Memory B cell (primary cell): ENCODE measurements at places on chromosomes 6 and 20.

- peak; percentile 58 for DNase-seq
Measured at GRCh38 chr6:132300323-132300949, 100.8 kb downstream of the MOXD1 start.

DNA sequence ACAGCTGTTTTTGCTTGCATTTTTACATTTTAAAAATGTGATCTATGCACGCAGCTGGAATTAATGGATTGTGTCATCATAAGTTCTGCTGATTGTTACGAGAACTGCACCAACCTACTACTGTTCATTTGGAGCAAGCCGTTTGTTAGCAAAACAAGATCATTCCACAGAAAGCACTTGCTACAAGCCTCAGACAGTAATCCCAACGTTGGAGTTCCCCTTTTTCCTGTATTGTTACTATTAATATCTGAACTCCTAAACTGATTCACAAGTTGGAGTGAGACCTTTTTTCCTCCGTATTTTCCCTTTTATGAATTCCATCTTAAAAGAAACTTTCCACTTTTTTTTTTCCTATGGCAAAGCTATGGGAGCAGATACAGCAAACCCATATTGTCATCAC is 3.5 kb downstream of the TENT5A start:
- no peak for DNase-seq

DNA sequence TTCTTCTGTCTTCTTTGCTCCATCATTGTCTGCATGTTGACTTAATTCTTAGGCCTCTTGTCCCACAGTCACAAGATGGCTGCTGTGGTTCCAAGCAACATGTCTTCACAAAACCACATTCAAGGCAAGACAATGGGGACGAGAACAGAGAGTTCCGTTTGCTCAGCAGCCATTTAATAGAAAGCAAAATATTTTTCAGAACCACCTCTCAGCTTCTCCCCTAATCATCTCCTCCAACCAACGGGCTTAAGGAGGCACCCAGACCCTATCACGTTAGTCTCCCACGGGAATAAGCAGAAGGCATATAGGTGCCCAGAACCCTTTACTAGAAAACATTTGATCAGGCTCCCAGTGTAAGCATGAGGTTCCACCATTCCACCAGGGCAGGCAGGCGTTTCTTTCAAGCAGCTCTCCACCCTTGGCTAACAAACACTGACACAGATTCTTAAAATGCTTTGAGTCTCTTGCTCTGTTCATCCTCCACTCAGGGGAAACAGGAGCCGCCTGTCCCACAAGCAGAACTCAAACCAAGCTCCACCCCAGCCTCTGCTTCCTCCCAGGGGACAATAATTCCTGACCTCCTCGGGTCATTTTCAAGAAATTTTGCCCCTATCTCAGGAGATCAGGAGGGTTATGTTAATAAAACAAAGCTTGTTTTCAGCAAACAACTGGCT is 19.0 kb downstream of the BMP7 start:
- no peak for DNase-seq

DNA sequence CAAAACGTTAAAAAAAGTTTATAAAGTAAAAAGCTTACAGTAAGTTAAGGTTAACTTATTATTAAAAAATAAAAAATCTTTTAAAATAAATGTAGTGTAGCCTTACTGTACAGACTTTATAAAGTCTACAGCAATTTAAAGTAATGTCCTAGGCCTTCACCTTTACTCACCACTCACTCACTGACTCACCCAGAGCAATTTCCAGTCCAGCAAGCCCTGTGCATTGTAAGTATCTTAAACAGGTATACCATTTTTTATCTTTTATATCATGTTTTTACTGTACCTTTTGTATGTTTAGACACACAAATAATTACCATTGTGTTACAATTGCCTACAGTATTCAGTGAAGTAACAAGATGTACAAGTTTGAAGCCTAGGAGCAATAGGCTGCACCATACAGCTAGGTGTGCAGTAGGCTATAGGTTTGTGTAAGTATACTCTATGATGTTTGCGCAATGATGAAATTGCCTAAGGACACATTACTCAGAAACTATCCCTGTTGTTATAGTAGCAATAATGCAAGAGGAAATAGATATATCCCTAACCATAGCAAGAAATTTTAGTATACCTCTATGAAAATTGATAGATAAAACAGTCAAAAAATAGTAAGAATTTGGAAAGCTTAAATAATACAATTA is 39.5 kb downstream of the FBXO5 start:
- DNase-seq: no peak

- no peak for DNase-seq
Measured at GRCh38 chr20:38168791-38169589, 3.9 kb upstream of the TGM2 start.

- no peak for DNase-seq
Measured at GRCh38 chr6:17197607-17198006, 83.6 kb upstream of the RBM24 start.

DNA sequence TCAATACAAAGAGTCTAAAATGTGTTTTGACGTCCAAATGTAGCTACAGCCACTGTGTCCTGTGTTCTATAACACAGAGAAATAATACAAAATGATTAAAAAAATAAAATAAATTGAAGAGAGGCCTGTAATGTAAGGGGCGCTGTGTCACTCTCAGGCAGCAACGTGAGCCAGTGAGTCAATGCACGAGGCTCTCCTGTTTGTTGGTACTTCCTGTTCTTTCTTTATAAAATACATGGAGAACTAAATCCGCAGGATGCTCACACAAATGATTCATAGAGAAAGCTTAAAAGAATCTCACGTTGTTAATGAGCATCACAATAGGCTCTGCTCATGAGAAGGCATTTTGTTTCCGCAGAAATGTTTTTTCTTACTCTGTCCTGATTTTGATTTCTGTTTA is 635.0 kb upstream of the AGPAT4 start:
- DNase-seq: no peak

DNA sequence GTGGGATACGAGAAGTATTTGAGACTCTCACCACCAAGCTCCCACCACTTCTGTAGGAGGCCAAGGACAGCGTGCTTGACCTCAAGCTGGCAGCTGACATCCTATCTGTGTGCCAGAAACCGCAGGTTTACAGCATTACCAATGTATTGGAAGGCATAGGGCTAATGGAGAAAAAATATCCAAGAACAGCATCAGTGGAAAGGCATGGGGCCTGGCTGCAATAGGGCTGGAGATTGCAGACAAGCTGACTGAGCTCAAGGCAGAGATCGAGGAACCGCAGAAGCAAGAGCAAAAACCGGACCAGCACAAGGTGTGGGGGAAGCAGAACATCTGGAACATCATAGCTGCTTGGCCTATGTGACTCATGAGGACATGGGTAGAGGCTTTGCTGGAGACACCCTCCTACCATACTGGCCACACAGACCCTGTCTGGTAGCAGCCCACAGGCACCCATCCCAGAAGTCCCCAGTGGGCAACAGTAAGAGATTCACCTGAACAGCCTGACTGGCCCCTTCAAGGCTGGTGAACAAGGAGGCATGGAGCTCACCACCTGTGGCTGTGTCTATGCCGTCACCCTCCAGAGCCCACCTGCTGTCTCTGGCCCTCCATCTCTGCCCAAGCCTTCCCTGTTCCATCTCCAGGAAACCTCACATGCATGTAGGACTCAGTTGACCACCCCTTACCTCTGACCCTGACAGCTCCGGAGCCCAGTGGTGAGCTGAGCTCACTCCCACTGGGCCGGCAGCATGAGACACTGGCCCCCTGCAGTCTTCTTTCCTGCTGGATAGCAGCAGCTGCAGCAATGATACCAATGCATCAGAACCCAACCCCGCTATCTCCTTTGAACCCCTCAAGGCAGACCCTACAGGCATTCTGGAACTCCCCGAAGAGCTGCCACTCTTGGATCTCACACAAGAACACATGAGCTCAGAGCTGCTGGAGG is 171.1 kb downstream of the KIF6 start:
- DNase-seq: no peak

DNA sequence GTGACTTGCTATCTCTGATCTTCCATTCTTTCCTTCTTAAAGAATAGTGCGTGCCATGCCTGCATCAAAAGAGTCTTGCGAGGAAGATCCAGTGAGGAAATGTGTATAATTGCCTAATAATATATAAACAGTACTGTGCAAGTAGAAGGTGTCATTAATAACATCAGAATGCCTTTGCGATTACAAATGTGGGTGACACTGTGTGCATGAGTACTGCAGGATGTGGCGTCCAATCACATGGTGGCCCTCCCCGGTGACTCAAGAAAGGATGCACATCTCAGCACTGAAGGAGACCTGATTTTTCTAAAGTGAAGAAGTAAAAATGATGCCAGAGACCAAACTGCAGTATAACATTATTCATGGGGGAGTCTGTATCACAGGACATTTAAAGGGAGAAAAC is 107.5 kb upstream of the EDN1 start:
- no peak for DNase-seq

- no peak for DNase-seq
Measured at GRCh38 chr6:100370265-100370664, 94.5 kb downstream of the SIM1 start.

- no peak for DNase-seq
Measured at GRCh38 chr6:128098000-128098581, 197.2 kb upstream of the THEMIS start.

DNA sequence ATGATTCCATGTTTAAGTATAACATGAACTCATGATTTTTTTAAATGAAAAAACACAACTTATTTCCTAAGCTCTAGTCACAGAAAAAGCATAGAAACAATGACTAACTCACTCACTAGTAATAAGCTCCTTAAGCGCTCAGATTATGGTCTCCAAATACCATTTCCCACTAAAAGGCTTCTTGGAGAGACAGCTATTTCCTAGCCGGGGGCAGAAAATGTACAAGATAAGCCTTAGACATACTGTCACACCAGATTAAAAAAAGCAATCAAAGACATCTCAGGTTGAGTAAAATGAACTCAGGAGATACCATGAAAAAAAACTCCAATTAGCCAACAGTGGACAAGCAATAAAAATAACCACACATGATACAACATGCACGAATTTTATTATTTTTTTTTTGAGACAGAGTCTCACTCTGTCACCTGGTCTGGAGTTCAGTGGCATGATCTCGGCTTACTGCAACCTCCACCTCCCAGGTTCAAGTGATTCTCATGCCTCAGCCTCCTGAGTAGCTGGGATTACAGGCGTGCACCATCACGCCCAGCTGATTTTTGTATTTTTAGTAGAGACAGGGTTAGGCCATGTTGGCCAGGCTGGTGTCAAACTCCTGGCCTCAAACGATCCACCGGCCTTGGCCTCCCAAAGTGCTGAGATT is 14.9 kb downstream of the SRPK1 start:
- no peak for DNase-seq

DNA sequence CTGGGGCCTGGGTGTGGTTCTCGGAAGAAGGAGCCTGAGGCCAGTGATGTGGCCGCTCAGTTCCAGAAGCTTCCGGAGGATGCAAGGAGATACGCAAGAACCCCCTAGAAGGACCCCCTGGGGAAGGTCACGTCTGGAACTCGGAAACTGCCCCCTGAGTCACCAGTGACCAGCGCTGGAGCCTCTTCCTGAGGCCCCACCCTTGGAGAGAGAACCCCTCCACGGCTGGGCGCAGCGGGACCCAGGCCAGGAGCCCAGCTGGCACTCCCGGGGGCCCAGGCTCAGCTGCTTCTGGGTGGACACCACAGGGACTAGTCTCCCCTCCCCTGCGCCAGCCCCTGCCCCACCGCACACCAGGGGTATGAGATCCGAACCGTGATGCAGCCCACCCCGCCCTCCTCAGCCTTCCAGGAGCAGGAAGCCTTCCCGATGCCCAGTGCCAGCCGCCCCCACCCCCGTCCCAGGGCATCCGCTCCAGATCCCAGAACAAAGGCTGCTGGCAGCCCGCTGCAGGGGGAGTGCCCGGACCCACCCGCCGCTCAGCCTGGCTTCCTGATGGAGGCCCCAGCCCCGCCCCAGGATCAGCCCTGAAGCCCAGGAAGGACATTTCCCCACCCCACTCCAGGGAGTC is 7.5 kb downstream of the LAMA5 start:
- DNase-seq: no peak

GRCh38 chr6:141598487-141598886 is 534.2 kb upstream of the GJE1 start:
- DNase-seq: no peak

- DNase-seq: no peak
Measured at GRCh38 chr6:6696867-6697531, 108.5 kb downstream of the LY86 start.

DNA sequence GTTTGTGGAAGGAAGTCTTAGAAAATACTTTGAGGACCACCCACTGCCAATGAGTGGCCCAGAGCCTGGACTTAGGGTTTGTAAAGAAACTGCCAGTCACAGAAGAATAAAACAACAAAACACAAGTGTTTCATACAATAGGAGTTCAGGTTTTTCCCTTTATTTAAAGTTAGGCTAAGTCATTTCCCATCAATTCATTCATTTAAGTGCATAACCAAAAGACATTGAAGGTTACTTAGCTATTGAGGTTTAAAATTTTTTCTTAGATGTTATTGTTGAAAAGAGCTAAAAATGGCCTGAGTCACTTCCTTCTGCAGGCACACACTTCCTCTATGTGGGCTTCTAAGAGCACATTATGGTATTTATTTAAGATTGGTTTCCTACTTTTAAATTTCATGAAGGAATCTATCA is 54.2 kb downstream of the ARMC2 start:
- DNase-seq: no peak

- no peak for DNase-seq
Measured at GRCh38 chr6:10883312-10884244, 1.7 kb upstream of the GCM2 start.

DNA sequence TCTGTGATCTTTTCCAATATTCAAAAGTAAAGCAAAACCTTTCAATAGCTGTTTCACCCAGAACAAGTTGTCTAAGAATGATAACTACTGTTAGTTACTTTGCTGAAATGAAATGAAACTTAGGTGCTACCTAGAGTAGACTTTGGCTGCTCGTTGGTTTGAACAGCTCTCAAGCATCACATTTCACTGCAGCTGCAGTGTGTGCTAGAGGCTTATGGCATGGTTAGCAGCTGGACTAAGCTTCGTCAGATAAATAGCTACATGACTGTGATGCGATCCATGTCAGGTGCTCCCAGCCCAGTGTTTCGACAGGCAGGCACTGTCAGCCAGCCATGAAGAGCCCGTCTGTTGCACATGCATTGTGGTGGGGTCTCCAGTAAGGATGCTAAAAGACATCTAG is 201.1 kb downstream of the TFAP2B start:
- no peak for DNase-seq

GRCh38 chr6:36350681-36351571 is 14.2 kb upstream of the BNIP5 start:
- DNase-seq: no peak

- DNase-seq: no peak
Measured at GRCh38 chr20:63124092-63124781, 91.7 kb downstream of the YTHDF1 start.

DNA sequence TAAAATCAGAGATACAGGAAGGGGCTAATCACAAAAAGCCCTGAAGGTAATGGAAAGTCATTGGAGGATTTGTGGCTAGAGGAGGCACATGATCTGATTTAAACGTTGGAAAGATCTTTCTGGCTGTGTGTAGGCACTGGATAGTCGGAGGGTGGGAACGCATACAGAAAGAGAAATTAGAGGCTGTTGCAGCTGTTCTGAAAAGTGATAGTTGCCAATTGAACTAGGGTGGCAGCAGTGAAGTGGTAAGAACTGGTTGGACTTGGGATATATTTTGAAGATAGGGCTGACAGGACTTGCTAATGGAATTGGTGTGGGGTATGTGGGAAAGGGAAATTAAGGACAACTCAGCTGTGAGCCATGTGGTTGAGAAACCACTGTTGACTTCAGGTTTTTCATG is 223.6 kb downstream of the OGFRL1 start:
- DNase-seq: no peak
